ENCODE measurements at places on chromosomes 12 and 14.

- no peak for DNase-seq
Observed at GRCh38 chr12:91885851-91886731, 259.6 kb downstream of the BTG1 start.

GRCh38 chr12:3004655-3005565 is 45.7 kb downstream of the TEAD4 start:
- DNase-seq = no peak

GRCh38 chr12:117874842-117875434 is 93.9 kb downstream of the KSR2 start:
- DNase-seq = peak; percentile 43

DNA sequence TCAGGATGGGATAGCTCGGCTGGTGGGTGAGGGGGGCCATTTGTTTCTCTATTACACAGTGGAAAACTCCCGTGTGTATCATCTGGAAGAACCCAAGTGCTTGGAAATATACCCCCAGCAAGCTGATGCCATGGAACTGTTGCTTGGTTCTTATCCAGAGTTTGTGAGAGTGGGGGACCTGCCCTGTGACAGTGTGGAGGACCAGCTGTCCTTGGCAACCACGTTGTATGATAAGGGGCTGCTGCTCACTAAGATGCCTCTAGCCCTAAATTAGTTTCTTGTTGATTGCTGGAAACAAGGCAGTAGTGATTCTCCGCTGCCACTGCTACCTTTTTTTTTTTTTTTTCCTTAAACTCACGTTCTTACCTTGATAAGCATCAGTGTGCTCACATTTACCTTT is 1.9 kb downstream of the RIOX1 start:
- DNase-seq = no peak

GRCh38 chr12:30696486-30696885 is 817 bp upstream of the IPO8 start:
- DNase-seq = no peak

Data from effector memory CD4-positive, alpha-beta T cell (primary cell).